HFFc6 (cell line): ENCODE measurements at places on chromosomes 3 and 15. TPM values are rescaled to one million over a fixed set of nuclear protein-coding genes. Genes with fewer than 3 reads are reported as not detected.
A peak's percentile ranks its signal among the peaks of the same experiment; 100 is the strongest.

GRCh38 chr15:101108791-101109190 lies 143.1 kb downstream of the CHSY1 start:
- DNase-seq, result no peak

DNA sequence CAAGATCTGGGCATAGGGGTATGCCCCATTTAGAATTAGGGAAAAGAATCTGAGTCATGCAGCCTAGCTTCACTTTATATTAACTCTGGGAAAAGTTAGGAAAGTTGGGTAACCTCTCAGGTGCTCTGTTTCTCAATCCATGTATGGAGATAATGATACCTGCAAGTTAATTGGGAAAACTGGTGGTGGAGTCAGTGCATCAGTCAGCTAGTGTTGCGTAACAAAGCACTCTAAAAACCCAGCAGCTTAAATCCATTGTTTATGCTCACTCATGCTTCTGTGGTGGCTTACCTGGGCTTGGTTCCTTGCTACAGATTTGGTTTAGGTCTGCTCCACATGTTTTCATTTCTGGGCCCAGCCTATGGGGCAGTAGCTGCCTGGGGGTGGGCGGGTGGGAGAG lies 91.0 kb downstream of the SMAD3 start:
- DNase-seq, result no peak

DNA sequence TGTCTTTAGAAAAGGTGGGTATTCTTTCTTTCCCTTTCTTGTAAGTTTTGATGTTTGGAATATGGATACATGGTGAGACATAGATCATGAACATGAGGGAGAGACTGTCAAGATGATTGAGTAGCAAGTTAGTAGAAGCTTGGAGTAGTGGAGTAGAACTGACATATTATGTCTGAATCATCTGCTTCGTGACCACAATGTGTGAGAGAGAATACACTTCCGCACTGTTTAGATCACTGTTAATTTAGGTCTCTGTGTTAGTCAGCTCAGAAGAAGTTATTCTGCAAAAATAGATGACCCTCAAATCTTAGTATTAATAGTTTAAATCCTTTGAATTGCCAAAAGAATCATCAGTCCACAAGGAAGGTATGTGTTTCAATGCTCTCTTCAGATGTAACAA lies 151.0 kb downstream of the OXSM start:
- no peak for DNase-seq

DNA sequence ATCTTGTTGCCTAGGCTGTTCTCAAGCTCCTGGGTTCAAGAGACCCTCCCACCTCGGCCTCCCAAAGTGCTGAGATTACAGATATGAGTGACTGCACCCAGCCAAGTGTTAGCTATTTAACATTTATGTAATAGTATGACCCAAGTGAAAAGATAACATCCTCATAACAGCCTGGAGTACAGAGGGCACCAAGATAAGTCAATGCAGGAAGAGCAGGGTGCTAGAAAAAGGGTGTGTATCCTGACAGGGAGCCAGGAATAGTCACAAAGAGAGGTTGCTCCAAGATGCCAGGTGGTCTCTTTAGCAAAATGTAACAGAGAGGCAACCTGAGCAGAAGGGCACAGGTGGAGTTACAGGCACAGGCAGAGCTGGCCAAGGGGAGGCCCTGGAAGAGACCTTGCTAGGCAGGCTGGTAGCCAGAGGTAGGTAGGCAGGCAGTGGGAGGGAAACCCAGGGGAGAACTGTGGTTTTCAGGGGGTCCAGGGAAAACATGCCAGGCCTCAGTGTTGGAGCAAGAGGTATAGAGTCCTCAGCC lies 277.4 kb downstream of the ERC2 start:
- no peak for DNase-seq

DNA sequence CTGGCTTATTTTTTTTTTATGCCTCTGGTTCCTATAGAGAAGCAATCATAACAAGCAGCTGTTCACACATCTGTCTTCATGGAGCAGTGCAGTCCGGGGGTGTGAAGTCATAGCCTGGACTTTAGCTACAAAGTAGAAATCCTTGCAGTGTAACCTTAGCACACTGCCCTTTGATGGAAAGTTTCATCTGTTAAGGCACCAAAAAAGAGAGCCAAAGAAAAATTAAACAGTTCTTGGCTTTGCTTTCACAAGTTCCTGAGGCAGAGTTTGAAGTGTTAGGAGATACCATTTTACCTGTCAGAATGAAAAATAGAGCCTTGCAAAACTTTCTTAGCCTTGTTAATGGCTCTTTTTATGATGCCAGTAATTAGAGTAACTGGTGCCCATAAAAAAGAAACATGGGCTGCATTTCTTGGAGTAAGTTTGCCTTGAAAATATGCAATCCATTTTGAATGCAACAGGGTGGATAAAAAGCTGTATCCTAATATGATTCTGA lies 84.1 kb downstream of the PIK3R4 start:
- no peak for DNase-seq

DNA sequence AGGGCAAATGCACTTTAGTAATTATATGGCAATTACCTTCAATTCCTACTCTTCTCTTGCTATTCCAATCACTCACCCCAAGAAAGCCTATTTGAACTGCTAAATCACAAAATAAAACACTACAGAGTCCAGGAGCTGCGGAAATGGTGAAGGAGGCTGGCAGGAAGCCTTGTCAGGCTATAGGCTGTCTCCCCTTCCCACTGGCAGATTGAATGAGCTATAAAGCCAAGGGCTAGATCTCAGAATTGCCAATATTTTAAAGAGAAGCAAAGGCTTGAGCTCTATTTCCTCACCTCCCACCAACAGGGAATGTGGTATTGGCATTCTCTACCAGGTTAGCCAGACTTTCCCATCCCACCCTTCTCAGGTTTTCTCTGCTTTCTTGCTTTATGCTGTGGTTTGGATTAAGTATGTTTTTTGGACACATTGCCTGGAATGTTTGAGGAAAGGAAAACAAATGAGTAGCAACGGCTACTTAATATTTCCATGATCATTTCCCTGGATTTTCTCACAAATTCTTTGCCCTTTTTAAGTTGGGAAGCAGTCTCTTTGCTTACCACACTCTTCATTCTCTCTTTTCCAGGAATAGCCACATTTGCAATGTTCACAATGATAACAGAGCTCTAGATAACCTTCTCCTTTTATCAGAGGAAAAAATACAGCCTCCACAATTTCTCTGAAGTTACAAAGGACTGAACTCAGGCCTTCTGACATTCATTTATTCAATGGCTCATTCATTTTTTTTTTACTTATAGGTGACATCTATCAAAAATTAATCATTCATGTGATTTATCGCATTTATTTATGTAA lies 1125.4 kb downstream of the ROBO1 start:
- no peak for DNase-seq

CRTAP gene
- total RNA-seq, result 292 to 321 TPM (median 296 TPM) in 3 replicates

GRCh38 chr3:138434875-138435772 lies 708 bp downstream of the ESYT3 start:
- DNase-seq, result no peak

CCDC54 gene
- total RNA-seq, result not detected in 3 replicates

- no peak for DNase-seq
Observed at GRCh38 chr3:62708638-62709373, 166.4 kb downstream of the CADPS start.

DNA sequence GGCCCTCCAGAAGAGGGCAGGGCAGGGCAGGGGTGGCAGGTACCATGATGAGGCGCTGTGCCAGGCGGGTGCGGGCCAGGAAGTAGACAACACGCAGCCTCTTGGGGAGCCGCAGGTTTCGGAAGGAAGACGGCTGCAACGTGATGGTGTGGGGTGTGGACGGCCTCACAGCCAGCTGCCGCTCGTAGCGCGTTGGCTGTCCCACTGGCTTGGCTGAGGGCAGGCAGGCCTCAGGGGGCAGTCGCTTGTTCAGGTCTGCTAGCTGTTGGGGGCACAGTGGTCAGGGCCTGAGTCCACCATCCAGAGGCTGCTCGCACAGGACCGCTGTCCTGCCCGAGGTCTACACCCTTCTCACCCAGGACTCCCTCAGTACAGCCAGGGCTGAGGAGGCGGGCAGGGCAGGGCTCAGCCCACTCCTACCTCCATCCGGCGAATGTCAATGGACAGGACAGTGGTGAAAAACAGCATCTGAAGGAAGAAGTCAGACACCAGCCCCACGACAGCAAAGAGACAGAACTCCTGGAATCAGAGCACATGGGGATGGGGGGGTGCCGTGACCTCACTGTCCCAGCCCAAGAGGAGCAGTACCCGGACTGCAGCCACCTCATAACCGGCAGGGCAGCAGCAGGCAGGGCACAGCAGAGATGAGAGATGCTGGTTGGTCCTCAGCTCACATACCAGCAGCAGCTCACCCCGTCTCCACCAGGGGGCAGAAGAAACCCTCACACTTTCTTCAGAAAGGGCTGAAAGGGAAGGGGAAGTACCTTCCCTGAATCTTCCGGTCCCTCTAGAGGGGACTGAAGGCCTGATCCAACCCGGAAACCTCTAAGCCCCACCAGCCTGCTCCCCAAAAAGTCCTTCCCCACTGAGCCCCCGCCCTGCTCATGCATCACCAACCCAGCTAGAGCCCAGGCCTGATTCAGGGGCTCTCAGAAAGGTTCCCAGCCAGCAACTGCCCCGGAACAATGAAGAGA lies 40.0 kb downstream of the PTPN23 start:
- peak; percentile 86 for DNase-seq

- DNase-seq, result no peak
Observed at GRCh38 chr15:85615930-85616329, 178.8 kb downstream of the KLHL25 start.

DNA sequence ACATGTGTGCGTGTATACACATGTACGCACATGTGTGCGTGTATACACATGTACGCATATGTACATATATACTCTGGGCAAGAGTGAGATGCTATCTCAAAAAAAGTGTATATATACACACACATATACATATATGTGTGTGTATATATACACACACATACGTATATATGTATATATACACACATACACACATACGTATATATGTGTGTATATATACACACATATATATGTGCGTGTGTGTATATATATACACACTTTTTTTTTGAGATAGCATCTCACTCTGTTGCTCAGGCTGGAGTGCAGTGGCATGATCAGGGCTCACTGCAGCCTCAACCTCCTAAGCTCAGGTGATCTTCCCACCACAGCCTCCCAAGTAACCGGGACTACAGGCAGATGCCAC lies 8.4 kb downstream of the HACL1 start:
- no peak for DNase-seq

DNA sequence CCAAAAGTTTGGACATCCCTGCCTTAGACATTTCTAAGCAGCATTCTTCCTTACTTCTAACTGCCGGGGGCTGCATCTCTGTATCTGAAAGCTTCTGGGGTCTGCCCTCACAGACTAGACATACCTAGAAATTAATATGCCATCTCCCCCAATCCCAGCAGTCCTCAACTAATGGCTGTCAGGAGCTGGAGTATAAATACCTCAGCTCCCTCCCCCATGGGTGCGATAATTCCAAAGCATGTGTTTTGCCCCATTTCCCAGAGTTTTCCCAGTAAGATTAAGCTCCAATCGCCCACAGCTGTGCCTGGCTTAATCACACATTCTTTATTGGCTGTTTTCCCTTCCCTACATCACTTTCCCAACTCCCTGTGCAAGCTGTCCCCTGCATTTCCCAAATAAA lies 13.8 kb upstream of the VPS8 start:
- no peak for DNase-seq

DNA sequence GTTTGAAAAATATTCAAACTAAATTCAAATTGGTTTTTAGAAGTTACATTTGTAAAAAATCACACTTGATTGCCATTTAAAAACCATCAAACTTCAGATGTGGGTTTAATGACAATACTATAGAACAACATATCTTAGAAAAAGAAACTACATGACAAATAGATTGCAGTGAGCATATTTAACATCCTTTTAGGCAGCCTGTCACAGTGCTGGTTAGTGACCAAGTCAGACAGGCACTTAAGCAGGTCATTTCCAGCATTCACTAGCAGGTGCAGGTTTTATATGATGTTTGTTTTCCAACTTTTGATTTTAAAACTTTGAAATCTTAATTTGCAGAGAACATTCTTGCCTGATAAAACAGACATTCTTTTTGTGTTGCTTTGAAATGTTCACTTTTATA lies 115.7 kb downstream of the MBNL1 start:
- DNase-seq, result no peak

NEK4 gene
- total RNA-seq, result 21.6 to 22.6 TPM (median 21.6 TPM) in 3 replicates

GRCh38 chr15:67144609-67145311 lies 79.4 kb downstream of the SMAD3 start:
- no peak for DNase-seq

DNA sequence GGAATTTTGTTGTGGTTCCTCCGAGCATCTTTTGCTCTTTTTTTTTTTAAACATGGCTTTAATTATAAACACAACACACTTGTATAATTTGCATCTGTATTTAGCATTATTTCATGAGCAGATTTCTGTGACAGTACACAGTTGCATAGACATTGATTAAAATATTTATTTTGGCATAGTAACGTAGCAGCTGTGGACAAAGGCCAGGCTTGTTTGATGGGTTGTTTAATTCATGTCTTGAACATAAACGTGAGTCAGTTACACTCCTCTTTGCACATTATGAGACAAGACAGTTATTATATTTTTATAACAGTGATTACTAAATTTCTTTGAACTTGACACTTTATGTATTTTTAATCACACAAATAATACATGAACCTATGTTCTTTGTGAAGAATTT lies 182.5 kb downstream of the CACNA2D3 start:
- no peak for DNase-seq

- no peak for DNase-seq
Observed at GRCh38 chr3:176987901-176988650, 209.2 kb downstream of the TBL1XR1 start.

DNA sequence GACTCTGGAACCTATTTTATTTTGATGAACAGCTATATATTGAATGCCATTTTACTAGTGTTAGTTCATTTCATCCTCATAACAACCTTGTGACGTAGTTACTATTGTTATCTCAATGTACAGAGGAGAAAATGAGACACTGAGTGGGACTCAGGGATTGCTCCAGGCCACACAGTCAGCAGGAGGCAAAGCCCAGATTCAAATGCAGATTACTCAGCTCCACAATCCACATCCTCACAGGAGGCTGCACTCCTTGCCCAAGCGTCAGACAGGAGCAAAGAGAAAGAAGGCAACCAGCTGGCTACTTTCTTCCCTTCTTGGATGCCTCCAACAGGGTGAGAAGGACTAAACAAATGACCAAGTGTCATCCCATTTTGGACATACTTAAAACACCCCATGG lies 92.0 kb upstream of the CCDC54 start:
- peak; percentile 28 for DNase-seq

- peak; percentile 88 for DNase-seq
Observed at GRCh38 chr3:190003681-190004123, 117.0 kb downstream of the P3H2 start.

MYLK gene
- total RNA-seq, result 300 to 431 TPM (median 334 TPM) in 3 replicates

DNA sequence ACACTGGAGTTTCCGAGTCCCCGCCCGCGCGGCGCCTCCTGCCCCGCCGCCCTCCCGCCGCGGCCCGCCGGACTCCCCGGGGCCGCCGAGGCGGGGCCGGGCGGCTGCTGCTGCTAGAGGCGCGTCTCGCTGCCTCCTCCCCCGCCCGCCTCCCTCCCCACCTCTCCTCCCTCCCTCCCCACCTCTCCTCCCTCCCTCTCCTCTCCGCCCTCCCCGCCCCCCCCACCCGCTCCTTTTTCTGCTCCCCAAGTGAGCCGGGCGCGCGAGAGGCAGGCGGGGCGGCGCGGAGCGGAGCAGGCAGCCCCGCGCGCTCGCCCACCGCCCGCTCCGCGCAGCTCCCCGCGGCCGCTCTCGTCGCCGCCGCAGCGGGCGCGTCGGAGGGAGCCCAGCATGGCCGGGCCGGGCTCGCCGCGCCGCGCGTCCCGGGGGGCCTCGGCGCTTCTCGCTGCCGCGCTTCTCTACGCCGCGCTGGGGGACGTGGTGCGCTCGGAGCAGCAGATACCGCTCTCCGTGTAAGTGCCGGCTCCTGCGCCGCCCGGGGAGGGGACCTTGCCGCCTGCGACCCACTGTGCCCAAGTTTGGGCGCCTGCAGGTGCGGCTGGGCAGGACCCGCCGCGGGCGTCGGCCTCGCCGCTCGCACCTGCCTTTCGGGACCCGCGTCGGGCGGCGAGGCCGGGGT lies at the start of gene CACNA2D3:
Gene CACNA2D3 (plus strand): TSS at position 229 of the 679 bp plus-strand sequence.
- no peak for DNase-seq
